Jurkat, Clone E6-1 (cell line): ENCODE measurements at places on chromosomes 1 and 21.
A peak's percentile ranks its signal among the peaks of the same experiment; 100 is the strongest.

DNA sequence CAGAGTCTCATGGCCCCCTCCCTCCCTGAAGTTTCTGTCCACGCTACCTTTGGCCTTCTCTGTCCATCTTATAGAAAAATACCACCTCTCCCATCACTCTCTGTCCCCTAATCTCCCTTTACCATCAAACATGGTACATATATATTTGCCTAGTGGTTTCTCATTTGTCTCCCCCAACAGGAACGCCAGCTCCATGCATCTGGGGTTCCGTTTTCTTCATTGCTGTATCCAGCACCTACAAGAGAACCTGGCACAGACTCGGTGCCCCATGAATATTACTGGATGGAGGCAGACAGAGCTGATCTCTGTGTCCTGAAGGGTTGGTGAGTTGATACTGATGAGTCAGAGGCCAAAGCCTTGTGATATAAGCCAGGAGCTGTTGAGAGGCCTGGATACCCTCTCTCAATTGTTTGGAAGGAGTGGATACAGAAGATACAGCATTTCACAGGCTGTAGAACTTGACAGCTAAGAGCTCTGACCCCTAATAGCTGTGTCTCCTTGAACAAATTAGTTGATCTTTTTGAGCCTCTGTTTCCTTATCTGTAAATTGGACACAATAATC is 21.9 kb downstream of the HEYL start:
- no peak for DNase-seq

GRCh38 chr1:68255301-68255700 is 23.0 kb upstream of the WLS start:
- no peak for DNase-seq

GRCh38 chr1:202462342-202463076 is 114.0 kb downstream of the PPP1R12B start:
- peak; percentile 82 for DNase-seq

GRCh38 chr1:161219078-161219892 is 4.1 kb downstream of the APOA2 start:
- no peak for DNase-seq

- DNase-seq: no peak
These were observed 176.7 kb downstream of the CAMTA1 start for GRCh38 chr1:6961905-6962477.

GRCh38 chr21:42218836-42219605 is at the start of gene ABCG1:
Gene ABCG1, plus strand, starts transcription at chr21:42219140. Its CDS starts 123 bp downstream, at chr21:42219263.
- DNase-seq: no peak

- no peak for DNase-seq
These were observed 3.9 kb upstream of the PRKCZ start for GRCh38 chr1:2046174-2046917.

- DNase-seq: no peak
These were observed 67.9 kb upstream of the ARID1A start for GRCh38 chr1:26627954-26628353.
